ENCODE measurements at places on chromosomes 16 and 17.

- DNase-seq = no peak
These were observed 29.6 kb downstream of the C16orf82 start for GRCh38 chr16:27096375-27096774.

- no peak for DNase-seq
These were observed 78.8 kb upstream of the GRIN2A start for GRCh38 chr16:10261077-10261476.

- DNase-seq = no peak
These were observed 14.6 kb upstream of the GGA2 start for GRCh38 chr16:23524886-23525285.

DNA sequence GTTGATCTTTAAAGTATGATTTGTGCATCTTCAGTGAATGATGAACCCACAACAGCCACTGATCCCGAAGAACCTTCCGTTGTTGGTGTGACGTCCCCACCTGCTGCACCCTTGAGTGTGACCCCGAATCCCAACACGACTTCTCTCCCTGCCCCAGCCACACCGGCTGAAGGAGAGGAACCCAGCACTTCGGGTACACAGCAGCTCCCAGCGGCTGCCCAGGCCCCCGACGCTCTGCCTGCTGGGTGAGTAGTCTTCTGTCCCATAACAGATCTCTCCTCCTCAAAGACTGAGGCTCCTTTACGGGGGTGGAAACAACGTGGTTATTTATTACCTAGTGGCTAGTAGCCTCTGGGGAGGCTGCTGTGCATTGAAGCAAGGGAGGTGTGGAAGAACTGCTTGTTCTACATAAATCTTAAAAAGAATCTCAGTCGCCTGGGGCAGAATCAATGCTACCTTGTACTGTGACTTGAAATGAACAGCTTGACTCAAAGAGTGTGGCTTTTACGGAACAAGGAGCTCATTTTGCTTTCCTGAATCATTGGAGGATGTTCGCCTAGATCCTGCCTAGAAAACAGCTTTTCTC lies 63.0 kb upstream of the CLEC18A start:
- no peak for DNase-seq

DNA sequence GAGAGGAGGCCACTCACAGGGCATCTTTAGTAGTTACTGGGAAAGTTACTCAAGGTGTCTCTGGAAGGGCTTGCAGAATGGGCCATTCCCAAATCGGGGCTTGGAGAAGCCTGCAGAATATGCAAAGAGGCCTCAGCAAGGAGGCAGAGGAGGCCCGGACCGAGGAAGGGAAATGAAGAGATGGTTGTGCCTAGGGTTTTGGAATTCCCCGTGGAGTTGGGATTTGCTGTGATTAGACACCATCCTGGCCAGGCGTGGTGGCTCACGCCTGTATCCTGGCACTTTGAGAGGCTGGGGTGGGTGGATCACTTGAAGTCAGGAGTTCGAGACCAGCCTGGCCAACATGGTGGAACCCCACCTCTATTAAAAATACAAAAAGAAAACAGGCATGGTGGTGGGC lies 193.0 kb downstream of the IRF8 start:
- DNase-seq = no peak

GRCh38 chr16:1706386-1707192 lies 594 bp downstream of the MAPK8IP3 start:
- no peak for DNase-seq

GRCh38 chr17:41975099-41976083 lies 8.8 kb downstream of the CNP start:
- no peak for DNase-seq
